ENCODE measurements at places on chromosomes 11 and 22. TPM values are rescaled to one million over a fixed set of nuclear protein-coding genes. Genes with fewer than 3 reads are reported as not detected.

FRMD8 gene
- 18.0 TPM for total RNA-seq

- H3K4me3 ChIP-seq = no peak overlapping the region
- H3K27ac ChIP-seq = no peak overlapping the region
Measured at GRCh38 chr11:43694477-43694876, 13.9 kb downstream of the HSD17B12 start.

DNA sequence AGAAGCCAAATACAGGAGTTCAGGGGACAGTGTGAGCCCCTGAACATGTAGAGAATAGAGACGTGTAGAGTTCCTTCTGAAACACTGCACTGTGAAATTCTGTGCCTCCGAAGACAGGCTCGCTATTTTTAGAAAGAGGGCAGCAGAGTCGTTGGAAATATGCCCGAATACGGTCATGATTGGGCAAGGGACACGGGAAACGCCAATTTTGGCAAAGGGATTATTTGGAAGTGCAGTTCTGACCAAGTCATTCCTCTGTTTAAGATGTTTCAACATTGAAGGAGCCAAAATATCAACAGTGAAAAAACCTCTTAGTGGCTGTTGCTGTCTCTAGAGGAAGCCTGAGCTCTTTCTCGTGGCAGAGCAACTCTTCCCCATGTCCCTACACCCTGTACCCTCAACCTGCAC lies 9.5 kb upstream of the CBX6 start:
- H3K27ac ChIP-seq = peak overlapping the region; percentile 66
- H3K4me1 ChIP-seq = peaks cover 10% of the 10 kb centered on the region
- no peak overlapping the region for H3K4me3 ChIP-seq
- no peaks in the 10 kb centered on the region for H3K36me3 ChIP-seq
- no peaks in the 10 kb centered on the region for H3K27me3 ChIP-seq
- DNase-seq = no peak

DNA sequence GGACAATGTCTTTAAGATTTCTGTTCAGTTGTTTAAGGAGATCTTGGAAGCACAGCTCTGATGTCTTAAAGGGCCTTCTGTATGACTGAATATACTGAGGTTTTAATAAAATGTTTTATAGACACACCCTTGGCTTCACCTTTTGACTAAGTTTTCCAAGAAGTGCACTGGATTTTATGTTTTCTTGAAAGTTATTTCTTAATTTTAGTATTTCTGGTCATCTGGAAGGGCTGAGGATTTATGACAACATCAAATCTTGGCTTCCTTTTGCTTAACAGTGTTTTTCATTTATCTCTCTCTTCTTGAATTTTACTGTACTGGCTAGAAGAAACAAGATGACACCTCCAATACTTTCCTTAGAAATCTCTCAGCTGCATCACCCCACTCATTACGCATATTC lies 2423.4 kb downstream of the LRRC4C start:
- no peaks in the 10 kb centered on the region for H3K4me1 ChIP-seq
- H3K27ac ChIP-seq = no peak overlapping the region
- no peaks in the 10 kb centered on the region for H3K36me3 ChIP-seq
- no peak overlapping the region for H3K4me3 ChIP-seq

DNA sequence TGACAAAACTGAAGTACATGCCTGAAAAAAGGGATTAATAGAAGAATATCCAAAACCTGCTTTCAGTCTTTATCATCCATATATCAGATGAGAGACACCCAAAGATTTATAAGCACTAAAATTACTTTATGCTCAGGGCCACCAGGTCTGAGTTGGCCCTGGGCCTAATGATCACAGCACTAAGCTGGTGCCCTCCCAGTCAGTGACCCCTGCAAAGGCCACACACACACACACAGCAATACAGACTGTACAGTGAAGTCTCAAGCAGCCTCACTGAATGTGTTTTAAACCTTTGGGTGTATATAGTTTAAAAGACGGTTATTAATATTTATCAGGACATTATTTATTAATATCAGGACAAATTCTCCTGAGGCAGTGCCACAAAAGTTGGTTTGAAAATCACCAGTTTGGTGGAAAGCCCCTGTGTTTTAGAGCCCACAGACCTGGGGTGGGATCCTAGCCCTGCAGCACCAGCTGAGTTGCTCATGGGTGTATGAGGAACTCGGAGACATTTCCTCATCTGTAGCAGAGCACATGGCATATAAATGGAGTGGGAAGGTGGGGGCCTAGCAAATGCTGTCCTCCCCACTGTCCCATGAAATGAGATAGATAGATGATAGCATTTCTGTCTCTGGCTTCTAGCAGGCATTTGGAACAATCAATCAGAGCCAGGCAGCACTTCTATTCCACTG lies 48.4 kb upstream of the HORMAD2 start:
- no peak overlapping the region for H3K27ac ChIP-seq
- no peak for DNase-seq
- no peaks in the 10 kb centered on the region for H3K27me3 ChIP-seq
- no peak overlapping the region for H3K4me3 ChIP-seq
